GM23338 (cell line): ENCODE measurements at places on chromosomes 3 and 15. TPM values are rescaled to one million over a fixed set of nuclear protein-coding genes. Genes with fewer than 3 reads are reported as not detected.

- no peaks in the 10 kb centered on the region for H3K4me1 ChIP-seq
- H3K36me3 ChIP-seq, result no peaks in the 10 kb centered on the region
- DNase-seq, result no peak
- no peaks in the 10 kb centered on the region for H3K27me3 ChIP-seq
Observed at GRCh38 chr15:82763361-82764116, 42.3 kb downstream of the FSD2 start.

GRCh38 chr3:192642651-192643050 lies 84.7 kb downstream of the FGF12 start:
- H3K27ac ChIP-seq, result no peak overlapping the region
- no peak overlapping the region for H3K4me3 ChIP-seq
- DNase-seq, result no peak
- peaks cover 4% of the 10 kb centered on the region; the same call in 1 of the 2 replicates for H3K4me1 ChIP-seq
- no peaks in the 10 kb centered on the region for H3K27me3 ChIP-seq

The TUSC7 gene
- not detected in 2 replicates for total RNA-seq

The ABHD17C gene
- 23.8 and 25.2 TPM in 2 replicates for total RNA-seq

DNA sequence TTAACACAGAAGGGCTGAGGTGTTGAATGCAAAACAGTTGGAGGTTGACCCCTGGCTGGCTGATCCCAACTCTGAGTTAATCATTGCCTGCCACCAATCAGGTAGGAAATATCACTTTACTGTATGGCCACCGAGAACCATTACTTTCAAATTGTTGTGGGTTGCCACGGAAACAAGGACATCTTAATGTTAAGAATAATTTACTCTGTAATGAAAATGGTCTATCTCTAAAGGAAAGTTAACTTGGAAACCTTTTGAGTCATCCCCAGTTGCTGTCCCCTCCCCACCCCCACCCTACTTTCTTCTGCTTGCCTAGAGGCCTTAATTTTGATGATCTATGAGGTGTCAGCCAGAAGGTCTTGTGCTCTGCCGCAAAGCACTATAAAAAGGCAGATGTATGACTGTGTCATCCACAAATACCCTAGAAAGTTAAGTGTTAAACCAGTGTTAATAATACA lies 78.7 kb upstream of the SNRK start:
- H3K4me3 ChIP-seq, result no peak overlapping the region
- H3K27ac ChIP-seq, result no peak overlapping the region
- no peaks in the 10 kb centered on the region for H3K27me3 ChIP-seq

DNA sequence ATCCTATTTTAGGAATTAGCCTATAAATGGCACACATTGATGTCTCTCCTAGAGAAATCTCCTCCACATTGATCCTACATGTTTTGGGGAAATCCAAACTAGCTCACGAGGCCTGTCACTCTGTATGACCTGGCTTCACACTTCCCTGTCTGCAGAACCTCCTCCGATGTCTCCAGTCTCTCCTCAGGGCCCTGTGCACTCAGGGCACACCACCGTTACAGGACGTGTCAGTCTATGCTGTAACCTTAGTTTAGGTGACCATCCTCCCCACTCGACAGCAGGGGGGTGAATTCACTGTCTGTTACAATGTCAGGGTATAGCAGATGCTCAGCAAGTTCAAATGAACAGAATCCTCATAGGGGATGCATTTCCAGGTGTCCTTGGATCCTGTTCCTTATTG lies 249.1 kb downstream of the OCA2 start:
- no peaks in the 10 kb centered on the region for H3K27me3 ChIP-seq
- no peaks in the 10 kb centered on the region for H3K36me3 ChIP-seq
- H3K27ac ChIP-seq, result no peak overlapping the region
- H3K4me1 ChIP-seq, result no peaks in the 10 kb centered on the region
- no peak overlapping the region for H3K4me3 ChIP-seq
- no peak for DNase-seq

DNA sequence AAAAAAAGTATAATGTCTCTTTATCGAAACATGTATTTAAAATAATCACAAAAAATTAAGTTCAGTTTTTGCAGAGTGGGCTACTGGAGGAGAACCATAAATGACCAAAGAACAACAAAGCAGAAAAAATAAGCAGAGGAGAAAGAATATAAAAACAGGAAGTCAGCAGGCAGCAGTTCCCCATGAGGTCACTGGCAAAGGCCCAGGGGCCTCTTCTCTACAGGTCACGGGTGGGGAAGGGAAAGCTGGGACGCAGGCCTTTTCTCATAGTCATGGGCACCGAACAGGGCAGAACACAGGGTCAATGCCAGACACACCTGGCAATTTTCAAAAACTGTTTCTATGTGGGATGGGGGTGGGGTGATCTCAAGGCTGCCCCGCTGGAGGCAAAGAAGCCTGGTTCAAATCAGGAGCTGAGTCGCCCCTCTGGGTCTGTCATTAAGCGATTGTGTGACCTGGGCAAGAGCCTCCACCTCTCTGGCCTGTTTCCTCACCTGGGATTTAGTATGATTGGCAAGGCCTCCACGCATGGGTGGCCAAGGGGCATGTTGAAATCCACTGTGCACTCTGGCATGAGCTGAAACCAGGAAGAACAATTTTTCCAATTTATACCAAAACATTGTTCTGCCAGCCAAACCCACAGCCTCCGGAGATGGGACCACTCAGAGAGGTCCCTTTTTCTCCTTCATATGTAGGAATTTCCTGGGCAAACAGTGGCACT lies 43.8 kb upstream of the UACA start:
- no peak overlapping the region for H3K27ac ChIP-seq
- no peak overlapping the region for H3K4me3 ChIP-seq
- no peaks in the 10 kb centered on the region for H3K4me1 ChIP-seq
- no peaks in the 10 kb centered on the region for H3K27me3 ChIP-seq
